Motor neuron (in vitro differentiated cells): ENCODE measurements at places on chromosomes 1 and 21. TPM values are rescaled to one million over a fixed set of nuclear protein-coding genes. Genes with fewer than 3 reads are reported as not detected.

Gene RASAL2
- total RNA-seq = 8.5 and 10.0 TPM in 2 replicates

Gene ZFP69B
- 8.3 and 9.4 TPM in 2 replicates for total RNA-seq

GRCh38 chr1:227546598-227547309 is 16.6 kb upstream of the ZNF678 start:
- no peak for ATAC-seq

Gene USH2A
- 0.36 and 0.38 TPM in 2 replicates for total RNA-seq

- ATAC-seq = peak; percentile 8
These were observed 357 bp upstream of the TXLNA start for GRCh38 chr1:32179193-32179442.

GRCh38 chr1:207821464-207822045 is 69.7 kb downstream of the CD46 start:
- ATAC-seq = no peak

DNA sequence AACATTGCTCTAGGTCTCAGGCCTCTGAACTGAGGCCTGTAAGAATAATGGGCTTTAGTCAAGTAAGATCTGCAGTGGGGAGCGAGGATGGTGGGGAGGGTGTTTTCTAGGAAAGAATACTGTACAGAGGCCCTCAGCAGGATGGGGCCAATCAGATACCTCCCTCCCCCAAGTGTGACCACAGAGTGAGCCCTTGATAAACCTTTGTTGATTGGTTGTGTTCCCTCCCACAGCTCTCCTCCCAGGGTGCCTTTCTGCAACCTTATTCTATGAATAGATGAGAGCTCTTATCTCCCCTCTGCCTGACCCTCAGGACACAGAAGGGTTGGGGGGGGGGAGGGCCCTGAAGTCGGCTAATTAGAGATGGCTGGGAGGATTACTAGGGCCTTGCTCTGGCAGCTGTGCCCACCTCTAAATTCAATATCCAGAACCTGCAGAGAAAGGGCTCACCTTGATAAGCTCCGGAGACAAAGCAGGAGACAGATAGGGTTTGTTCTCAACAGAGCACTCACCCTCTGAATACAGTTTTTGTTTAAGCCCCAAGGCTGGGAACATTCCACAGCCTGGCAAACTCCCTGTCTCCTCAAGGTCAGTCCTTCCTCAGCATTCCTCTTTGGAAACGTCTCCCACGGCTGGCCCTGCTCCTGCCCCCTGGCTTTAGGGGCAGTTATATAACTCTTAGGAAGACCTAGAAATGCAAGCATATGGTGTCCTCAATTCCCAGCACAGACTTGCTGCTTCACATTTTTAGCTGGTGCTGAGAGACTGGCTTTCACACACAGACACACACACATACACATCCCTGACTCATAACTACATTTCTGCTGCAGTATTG is 42.9 kb downstream of the ATP1A1 start:
- ATAC-seq = no peak

GRCh38 chr21:18153063-18153462 is 91.6 kb upstream of the CHODL start:
- ATAC-seq = peak; percentile 58

- ATAC-seq = no peak
These were observed 63.3 kb downstream of the USP25 start for GRCh38 chr21:15793109-15793508.

- no peak for ATAC-seq
These were observed 43.6 kb downstream of the GNB1 start for GRCh38 chr1:1847061-1847850.

- ATAC-seq = no peak
These were observed 2.0 kb downstream of the ZDHHC18 start for GRCh38 chr1:26828411-26828991.

DNA sequence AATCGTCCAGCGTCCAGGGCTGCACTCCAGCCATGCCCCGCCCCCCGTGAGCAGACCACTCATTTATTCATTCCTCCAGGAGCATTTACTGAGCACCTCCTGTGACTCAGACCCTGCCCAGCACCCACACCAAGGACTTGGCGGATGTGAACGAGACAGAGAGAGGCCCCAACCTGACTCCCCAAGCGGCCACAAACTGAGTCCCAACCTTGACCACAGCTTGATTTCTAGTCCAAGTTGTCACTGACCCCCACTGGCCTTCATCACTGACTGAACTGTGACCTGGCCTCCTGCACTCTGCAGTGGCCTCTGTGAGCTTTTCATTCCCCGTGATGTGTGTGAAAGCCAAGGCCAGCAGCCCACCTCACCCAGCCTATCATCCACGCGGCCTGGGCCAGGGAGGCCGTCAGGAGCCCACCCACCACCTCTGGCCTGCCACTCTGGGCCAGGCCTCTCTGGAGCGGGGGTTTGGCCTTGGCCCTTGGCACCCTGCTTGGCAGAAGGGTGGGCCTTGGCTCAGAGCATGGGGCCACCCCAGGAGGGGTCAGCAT is 19.3 kb upstream of the RUNX3 start:
- no peak for ATAC-seq

DNA sequence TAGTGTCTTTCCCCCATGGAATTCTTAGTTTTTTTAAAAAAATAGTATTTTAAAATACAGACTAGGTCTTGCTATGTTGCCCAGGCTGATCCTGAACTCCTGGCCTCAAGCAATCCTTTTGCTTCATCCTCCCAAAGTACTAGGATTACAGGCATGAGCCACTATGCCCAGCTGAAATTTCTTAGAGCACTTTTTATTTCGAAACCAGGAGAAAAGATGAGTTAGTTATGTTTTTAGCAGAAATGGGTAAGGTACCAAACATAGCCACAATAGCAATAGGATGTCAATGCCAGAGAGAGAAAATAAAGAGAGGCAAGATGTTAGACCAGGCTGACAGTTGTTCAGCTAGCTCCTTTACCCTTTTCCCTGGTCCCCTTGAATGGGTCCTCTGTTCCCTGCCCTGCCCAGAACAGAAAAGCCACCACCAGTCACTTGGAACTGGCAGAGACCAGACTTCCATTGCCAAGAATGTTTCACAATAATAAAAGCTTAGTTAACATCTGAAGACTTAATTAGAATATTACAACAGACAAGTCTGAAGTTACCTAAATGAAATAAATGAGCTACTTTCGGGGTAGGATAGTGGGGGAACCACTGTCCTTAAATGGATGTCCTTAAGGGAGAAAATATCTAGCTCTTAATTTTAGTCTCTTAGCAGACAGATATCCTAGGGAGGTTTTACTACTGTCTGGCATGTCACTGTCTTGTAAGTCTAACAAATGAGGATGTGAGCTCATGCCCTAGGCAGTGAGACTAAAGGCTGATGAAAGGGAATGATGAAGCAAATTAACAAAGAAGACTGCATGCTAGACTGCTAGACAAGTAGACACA is 54.3 kb downstream of the ABL2 start:
- peak; percentile 96 for ATAC-seq

Gene DNAJC6
- 23.9 and 26.4 TPM in 2 replicates for total RNA-seq

- no peak for ATAC-seq
These were observed 14.3 kb upstream of the S100A11 start for GRCh38 chr1:152050886-152051675.

DNA sequence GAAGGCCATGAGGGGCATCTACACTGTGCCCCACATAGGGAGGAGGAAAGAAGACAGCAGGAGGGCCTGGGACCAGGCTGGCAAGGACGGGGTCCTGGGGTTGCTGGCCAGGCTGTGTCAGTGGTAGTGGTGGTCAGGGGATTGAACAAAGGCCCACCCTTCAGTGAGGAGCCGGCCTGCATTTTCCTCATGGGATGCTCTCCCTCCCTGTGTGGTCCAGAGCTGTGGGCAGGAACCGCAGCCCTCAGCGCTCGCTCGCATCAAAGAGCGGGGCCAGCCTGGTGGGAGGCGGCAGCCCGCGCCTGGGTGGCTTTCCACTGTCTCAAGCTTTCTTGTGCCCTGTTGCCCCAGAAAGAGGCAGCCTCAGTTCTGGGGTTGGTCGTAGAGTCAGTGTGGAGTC is 24.8 kb downstream of the LHX4 start:
- ATAC-seq = no peak

Gene CELA3A
- not detected in 2 replicates for total RNA-seq

GRCh38 chr21:36976882-36977651 is 10.6 kb upstream of the HLCS start:
- peak; percentile 72 for ATAC-seq

DNA sequence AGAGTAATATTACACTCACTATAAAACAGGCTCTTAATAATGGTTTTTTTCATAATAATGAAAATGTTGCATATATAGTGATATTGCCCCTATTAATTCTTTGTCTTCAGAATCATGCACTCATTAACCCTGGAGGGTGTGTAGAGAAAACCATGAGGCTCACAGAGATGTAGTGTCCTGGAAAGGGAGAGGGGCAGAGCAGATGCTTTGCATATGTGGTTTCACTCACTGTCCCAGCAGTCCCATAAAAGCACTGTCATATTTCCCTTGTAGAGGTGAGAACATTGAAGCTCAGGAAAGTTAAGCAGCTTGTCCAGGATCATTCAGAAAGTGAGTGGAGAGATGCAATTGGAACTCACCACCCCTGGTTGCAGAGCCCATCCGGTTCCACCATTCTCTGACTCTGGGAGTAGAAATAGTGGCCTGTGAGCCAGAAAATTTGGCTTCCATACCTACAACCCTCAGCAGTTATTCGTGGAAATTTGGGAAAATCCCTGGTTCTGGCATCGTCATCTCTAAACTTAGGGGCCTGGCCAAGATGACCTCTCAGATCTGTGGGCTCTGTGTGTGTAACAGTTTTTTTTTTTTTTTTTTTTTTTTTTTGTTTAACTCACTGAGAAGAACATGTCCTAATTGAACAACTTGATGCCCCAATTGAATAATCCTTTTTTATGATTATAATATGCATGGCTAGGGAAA is 86.4 kb downstream of the RGL1 start:
- ATAC-seq = no peak

DNA sequence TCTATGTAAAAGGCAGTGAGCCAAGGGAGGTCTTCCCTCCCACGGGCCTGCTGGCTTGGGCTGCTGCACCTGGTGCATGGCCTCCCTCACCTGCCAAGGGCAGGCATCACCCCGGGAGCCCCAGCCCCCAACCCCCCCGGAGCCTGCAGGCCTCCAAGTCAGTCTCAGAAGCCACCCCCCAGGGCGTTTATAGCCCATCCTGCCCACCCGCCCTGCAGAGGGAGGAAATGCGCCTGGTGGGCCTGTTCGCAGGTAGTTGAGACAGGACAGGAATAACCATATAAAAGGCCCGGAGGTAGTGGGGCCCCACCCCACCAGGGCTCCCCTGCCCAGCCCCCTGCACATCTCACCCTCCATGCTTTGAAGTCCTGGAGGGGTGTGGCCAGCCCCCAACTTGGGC is 18.2 kb upstream of the ARF1 start:
- ATAC-seq = no peak

Gene PIK3R3
- 13.0 and 13.6 TPM in 2 replicates for total RNA-seq

GRCh38 chr1:17045634-17046333 is 8.0 kb downstream of the SDHB start:
- peak; percentile 55 for ATAC-seq

Gene TNFSF18
- total RNA-seq = 3.6 and 5.1 TPM in 2 replicates

Gene TTC24
- total RNA-seq = not detected in 2 replicates

GRCh38 chr1:3788756-3789420 is 7.4 kb downstream of the LRRC47 start:
- no peak for ATAC-seq

Gene REN
- total RNA-seq = 0.33 and 0.34 TPM in 2 replicates

DNA sequence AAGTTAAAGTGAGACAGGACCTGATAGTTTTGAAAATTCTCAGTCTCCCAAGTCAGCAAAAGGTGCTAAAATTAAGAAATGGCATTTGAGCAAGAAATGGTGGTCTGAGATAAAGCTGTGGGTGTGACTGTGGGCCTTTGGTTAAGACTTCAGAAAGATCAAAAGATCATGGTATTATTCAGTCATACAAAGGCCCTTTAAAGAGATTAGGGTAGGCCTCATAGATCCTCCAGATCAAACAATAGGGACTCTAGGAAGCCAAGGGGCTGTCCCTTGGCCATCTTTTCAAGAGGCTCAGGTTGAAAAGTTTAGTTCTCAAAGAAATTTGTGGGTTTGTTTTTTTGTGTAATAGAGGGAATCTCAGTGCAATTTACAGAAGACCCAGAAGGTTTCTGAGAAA is 8.4 kb downstream of the HMGB4 start:
- ATAC-seq = no peak

DNA sequence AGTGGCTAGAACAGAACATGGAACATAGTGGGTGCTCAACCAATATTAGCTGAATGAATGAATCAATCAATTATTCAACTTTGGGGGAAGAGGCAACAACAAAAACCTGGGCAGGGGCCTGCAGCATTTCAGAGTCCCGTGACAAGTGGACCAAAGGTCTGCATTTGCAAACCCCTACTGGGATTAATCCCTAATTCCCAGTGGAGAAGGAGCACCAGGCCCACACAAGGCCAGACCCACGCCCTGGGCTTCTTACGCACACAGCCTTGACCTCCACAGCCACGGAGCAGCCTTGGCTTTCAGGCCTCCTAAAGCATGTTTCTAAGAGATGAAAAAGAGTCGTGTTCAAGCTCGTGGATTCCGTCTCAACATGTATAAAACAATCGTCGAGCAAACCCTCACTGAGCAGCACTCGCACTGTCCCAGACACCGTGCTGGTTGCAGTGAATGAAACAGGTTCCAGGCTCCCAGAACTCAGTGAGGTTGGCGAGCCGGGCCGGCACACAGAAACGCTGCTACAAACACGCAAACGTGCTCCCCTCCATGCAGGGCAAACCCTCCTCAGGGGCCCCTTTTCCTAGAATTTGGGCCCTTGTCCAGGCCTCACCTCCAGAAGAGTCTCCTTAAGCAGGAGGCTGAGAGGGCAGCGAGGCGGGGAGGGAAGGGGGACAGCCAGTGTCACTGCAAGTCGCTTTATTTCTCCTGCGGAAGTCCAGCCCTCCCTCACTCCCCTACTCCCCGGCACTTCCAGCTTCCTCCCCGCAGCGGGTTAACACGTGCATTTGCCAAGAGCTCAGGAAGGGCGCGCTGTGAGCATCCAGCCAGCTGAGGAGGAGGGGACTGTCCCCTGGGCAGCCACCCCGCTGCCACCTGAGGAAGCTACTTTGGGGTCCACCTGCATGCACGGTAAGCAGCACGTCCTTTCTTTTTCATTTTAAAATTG is 556.4 kb downstream of the KIF26B start:
- no peak for ATAC-seq

DNA sequence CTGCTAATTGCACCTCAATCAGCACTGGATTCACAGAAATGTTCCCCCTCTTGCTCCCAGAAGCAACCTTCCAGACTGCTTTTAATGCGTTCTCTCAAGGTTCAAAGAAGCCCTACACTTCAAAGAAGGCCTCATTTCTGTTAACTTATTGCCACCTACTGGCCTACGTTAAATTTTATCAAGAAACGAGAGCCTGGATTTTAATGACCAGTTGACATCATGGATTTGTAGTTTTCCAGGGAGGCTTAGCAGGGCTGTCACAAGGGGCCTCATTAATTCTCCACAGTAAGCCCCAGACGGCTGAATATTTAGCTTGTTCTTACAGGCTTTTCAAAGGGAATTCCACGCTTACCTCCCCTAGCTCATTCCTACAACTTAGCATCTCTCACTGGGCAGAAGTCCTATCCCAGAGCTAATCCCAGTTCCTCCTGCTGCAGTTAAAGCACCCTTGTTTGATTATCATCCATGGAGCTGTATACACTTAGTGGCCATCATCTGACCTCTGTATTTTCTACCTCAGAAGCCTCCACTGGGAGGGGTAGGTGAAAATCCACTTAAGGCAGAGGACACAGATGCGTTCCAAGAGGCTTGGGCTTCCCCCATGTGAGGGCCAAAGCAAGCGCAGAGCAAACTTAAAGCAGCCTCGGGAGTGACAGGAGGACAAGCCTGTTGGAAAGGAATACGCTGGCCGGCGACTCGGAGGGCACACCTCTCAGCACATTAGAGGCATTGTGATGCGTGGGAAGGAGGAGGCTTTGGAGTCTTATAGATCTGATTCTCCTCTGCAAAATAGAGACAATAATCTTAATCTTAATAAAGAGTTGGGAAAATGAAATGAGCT is 32.2 kb upstream of the CYP4X1 start:
- ATAC-seq = no peak

GRCh38 chr1:21361506-21361905 is 71.2 kb upstream of the ECE1 start:
- no peak for ATAC-seq
